ENCODE measurements at places on chromosomes 11 and 22.

DNA sequence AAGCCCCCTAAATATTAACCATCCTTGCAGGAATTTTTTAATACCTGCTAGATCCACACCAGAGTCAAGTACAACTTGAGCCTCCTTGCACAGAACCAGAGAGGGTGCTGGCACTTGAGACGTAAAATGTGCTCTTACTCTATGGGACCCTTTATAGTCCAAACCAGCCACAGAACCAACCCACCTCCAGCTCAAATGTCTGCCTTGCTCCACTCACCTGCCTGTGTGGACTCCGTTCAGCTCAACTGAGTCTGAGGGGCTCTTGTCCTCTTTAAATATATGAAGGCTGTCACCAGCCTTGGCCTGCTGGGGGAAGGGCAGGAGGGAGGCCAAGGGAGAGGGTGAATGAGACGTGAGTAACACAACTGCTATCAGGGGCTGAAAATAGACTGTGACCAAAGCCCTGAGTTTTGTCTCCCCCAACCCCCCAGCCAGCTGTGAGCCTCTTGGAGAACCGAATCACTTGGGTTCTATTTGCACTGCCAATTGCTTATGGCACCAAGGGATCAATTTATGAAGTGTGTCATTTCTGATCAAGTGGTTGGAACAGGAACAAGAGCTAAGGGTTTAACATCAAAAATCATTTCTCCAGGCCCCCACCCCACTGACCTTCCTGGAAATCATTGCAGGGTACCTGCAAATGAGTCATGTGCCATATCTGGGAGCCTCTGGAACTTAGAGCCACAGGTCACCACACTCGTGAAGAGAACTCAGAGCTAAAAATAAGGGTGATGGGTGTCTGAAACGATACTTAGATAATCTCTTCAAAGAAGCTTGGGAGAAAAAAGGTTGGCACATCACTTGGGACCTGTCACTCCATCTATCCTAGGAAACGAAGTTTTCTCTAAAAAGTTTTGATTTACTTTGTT lies at the start of gene CSRP3:
Gene CSRP3 (minus strand): TSS at position 247 of the 869 bp plus-strand sequence. CDS start 9,535 bp downstream, outside the sequence.
- no peak for DNase-seq

- DNase-seq: no peak
Observed at GRCh38 chr11:128477278-128477677, 110.1 kb downstream of the ETS1 start.

- no peak for DNase-seq
Observed at GRCh38 chr11:48095779-48096470, 115.6 kb downstream of the PTPRJ start.

GRCh38 chr11:6599881-6600390 lies 3.5 kb downstream of the RRP8 start:
- no peak for DNase-seq

All from NCI-H748 treated with DMSO at 0.1 percent for 48 hours (cell line).